GM23338 (cell line): ENCODE measurements at places on chromosomes 1 and 21. TPM values are rescaled to one million over a fixed set of nuclear protein-coding genes. Genes with fewer than 3 reads are reported as not detected.

DNA sequence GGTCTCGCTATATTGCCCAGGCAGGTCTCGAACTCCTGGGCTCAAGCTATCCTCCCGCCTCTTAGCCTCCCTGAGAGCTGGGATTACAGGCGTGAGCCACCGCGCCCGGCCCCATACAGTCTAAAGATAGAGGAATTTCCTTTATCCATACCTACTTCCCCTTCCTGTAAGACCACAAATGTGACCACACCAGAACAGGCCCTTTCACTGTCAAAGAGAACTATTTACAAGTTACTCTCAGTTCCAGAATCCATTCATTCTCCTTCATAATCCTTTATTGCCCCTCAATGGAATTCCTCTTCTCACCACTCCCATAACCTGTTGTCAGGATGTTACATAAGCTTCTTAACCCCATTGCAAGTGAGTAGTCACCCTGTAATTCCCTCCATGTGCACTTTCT, 26.3 kb upstream of the SLC5A9 start:
- DNase-seq, result no peak

DNA sequence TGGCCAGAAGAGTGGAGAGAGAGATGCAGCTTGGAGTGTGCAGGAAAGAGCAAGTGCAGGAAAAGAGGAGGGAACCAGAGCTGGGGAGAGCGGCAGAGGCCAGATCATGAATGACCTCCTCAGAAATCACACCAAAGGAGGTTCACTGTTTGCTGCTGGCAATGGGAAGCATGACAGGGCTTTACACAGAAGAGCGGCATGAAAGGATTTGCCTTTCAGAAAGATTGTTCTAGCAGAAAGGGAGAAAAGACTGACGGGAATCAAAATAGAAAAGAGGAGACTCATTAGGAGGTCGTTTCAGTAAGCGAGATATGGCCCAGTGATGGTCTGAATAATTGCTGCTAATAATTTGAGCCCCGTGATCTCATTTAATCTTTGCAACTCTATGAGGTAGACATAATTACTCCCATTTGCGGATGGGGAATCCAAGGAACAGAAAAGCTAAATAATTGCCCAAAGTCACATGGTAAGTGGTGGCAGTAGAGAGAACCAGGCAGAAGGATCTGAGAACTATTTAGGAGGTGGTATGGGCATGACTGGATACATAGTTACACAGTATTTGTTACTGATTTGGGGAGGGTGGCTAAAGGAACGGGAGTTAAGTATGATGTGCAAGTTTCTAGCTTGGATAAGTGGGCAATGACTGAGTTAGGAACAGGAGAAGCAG, 12.5 kb upstream of the HNRNPR start:
- DNase-seq, result no peak

Gene DNASE2B
- total RNA-seq, result not detected in 2 replicates

DNA sequence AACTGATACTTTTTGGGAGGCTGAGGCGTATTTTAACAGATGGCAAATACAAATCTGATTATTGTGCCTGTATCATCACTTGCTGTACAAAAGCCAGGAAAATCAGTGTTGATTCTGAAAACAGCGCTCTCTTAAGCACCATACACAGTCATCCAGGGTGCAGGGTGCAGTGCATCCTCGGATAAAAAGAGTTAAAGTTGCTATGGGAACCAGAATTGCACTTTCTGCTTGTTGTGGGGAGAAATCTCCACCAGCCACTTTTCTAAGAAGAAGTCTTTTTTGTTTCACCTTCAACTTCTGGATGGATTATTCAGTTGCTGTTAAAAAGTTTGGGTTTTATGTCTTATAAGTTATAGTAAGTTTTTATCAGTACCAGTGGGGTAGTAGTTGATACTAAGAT, 3.8 kb downstream of the LAMC1 start:
- no peak for DNase-seq

DNA sequence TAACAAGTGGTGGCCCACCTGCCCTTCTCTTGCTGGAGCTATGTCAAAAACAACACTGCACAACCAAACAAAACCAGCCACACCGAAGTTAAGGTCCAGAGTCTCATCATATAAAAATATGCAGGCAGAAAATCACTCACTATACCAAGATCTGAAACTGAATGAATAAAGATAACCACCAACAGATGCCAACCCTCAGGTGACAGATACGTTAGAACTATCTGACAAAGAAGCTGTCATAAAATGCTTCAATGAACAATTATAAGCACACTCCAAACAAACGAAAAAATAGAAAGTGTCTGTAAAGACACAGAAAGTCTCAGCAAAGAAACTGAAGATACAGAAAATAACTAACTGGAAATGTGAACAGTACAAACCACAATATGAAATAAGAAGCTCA, 14.0 kb downstream of the ZNF496 start:
- DNase-seq, result no peak

GRCh38 chr21:38460171-38460742, 38.0 kb downstream of the ERG start:
- no peak for DNase-seq

DNA sequence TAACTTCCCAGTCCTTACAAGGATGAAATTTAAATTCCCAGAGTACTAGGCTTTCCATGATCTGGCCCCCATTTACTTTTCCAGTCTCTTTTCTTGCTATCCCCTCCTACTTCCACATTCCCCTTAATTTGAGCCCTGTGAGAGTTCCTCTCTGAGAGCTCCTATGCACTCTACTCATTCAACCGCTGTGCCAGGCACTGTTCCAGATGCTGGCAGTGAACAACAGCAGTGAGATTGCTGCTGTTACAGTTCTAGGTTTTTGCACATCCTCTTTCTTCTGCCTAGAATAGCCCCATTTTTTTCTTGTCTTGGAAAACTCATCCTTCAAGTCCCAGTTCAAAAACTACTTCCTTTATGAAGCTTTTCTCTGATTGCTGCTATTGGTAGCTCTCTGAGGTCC, 18.8 kb downstream of the ATF6 start:
- no peak for DNase-seq

GRCh38 chr1:25609921-25610320, 6.7 kb upstream of the MAN1C1 start:
- peak; percentile 66 for DNase-seq

Gene CFAP141
- total RNA-seq, result not detected in 2 replicates

DNA sequence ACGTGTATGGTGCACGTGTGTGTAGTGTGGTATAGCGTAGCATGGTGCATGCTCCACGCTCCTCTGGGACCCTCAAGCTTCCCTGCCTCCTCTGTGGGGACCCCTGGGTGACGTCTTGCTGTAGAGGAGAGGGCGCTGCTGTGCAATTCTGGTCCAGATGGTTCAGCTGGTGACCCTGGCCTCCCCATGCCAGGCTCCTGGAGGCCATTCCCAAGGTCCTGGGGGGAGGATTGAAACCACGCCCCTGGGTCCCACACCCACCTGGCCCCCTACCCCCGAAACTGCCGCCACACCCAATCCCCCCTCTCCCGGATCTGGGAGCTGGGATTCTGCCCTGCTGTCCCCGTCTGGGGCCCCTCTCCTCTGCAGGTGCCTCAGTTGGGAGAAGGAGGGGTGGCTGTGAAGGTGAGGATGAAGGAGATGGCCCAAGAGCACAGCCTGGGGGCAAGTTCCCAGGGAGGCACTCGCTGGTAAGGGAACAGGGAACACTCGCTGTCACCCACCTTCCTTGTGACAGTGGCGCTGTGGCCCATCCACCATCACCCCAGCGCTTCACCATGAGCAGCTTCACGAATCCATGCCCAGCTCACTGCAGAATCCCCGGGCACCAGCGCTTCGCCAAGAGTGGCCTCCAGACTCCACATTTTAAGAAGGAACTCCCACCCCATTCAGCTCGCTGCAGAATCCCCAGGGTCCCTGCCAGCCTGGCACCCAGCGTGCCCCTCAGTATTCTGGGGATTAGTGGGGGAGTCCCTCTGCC, 38.0 kb downstream of the WDR4 start:
- DNase-seq, result no peak

Gene OR10J4
- total RNA-seq, result not detected in 2 replicates

Gene SLC9C2
- 1.1 TPM in 1 of 2 replicates, not detected in the other for total RNA-seq

GRCh38 chr1:108703939-108704338, 8.8 kb upstream of the FNDC7 start:
- DNase-seq, result no peak

GRCh38 chr1:6801966-6802365, 16.7 kb downstream of the CAMTA1 start:
- no peak for DNase-seq

DNA sequence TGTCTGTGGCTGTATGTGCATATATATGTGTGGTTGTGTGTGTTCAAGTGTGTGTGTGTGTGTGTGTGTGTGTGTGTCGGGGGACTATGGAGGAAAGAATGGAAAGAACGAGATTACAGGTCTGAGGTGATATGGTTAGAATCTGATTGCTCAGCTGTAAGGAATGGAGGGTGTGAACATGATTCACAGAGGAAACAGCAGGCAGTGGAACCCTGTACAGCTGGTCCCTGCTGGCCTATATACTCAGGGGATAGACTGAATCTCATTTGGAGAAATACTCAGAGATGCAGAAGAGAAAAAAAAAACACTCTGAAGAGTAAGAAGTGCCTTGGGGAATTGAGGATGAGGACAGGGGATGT, 180.1 kb upstream of the ESRRG start:
- DNase-seq, result no peak

DNA sequence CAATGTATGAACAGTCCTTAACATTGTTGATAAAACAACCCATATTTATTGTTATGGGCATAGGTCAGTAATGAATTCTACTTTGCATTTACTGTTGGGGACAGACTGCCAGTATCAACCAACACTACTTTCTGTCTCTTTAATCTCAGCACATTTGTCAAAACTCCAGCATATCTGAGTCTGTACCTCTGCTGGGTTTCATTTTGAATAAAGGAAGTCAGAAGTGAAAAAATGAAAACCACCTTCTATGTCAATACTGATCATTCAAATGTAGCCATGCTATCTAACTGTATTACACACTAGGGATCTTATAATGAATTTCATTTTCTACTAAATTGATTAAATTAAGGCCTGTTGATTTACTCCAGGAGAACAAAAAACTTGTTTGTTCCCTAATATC, 24.2 kb upstream of the CXADR start:
- no peak for DNase-seq

Gene FAM110D
- 0.08 and 0.24 TPM in 2 replicates for total RNA-seq

Gene ICOSLG
- 2.2 and 4.6 TPM in 2 replicates for total RNA-seq

DNA sequence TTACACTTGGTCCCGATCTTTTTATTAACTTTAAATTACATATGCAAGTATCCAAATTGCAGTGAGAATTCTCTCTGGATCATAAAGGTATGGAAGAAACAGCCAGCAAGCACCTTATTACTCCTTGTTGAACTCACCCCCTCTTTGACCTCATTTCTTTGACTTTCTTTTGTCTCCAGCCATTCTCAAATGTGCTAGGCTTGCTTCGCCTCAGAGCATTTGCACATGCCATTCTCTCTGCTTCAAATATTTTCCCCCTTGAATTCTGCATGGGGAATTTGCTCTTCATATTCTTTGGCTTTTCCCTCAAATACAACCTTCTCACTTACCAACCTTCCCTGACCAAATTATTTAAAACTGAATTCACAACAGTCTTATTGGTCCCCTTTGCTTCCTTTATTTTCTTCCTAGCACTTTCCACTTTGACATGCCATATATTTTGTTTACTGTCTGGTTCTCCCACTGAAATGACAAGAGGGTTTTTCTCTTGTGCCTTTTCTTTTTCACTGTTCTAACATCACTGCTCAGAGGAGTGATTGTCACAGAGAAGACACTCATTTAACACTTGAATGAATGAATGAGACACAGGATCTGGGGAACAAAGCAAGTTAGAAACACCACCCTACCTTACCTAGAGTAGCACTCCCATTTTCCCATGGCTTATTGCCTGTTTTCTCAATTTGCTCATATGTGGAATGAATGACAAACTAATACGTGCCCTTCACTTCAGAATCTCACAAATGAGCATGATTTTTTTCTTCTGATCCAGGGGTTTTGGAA, 1.4 kb upstream of the PGBD2 start:
- no peak for DNase-seq

Gene NUP210L
- not detected in 2 replicates for total RNA-seq

Gene COL9A2
- 2.8 and 9.1 TPM in 2 replicates for total RNA-seq

DNA sequence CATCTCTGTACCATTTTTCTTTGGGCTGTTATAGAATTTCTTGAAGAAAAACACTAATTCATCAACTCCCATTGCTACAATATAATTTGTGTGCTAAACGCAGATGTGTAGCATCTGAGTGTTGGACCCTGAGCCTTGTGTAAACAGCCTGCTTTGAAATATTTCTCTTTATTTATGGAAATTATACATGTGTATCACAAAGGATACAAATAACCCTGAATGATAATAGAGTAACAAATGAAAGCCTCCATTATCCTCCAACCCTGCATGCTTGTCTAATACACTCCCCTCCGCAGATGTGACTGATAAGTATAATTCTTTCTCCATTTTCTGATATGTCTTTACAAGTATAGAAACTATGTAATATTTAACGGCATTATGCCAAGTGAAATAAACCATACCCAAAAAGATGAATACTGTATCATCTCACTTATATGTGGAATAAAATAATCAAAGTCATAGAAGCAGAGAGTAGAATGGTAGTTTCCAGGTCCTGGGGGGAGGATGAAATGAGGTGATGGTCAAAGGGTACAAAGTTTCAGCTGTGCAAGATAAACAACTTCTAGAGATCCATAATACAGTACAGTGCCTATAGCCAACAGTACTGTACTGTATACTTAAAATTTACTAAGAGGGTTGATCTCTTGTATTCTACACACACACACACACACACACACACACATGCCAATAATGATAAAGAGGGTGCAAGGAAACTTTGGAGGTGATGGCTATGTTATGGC, 2.8 kb upstream of the ADAM30 start:
- no peak for DNase-seq

DNA sequence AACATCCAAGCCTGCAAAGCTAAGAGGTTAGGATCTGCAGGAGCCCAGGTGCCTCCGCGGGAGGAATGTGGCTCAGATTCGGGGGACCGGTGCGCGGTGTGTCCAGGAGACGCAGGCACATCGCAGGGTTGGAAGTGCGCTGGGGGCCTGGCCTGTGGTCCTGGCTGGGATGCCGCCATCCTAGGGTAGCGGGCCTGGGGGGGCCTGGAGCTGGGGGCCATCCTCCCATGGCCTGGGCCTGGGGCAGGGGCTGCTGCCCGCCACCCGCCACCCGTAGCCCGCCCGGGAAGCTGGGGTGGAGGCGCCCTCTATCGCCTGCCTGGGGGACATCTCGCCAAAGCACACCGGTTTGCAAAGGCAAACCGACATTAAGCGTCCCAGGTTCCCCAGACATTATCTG, 170.6 kb upstream of the ARHGEF16 start:
- DNase-seq, result peak; percentile 74

- DNase-seq, result no peak
Observed at GRCh38 chr21:36207577-36208320, 51.1 kb downstream of the DOP1B start.

Gene TIMM17A
- total RNA-seq, result 38.5 and 45.9 TPM in 2 replicates

- peak; percentile 66 for DNase-seq
Observed at GRCh38 chr1:93180723-93181613, at the start of gene CCDC18. TSS of gene CCDC18 (plus strand) at chr1:93180724. CDS start at chr1:93183362, 2,638 bp downstream.

DNA sequence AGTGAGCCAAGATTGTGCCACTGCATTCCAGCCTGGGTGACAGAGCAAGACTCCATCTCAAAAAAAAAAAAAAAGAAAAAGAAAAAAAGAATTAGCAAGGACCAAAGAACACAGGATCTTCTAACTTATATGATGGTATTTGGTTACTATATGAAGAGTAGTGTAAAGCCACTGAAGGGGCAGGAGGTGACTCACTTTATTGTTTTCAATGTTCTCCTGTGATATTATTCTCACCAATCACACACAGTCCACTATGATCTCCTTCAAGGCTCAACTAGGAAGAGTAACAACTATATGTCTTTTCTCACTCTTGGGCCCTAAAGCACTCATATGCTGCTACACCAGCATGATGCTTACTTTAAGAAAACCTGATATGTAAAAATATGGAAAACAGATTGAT, 26.7 kb downstream of the RC3H1 start:
- no peak for DNase-seq

- peak; percentile 62 for DNase-seq
Observed at GRCh38 chr1:165162671-165163241, 193.8 kb downstream of the LMX1A start.

Gene OPTC
- 1.0 TPM in 1 of 2 replicates, not detected in the other for total RNA-seq

Gene AMY1B
- total RNA-seq, result not detected in 2 replicates
